ENCODE measurements at places on chromosomes 16 and 17.

GRCh38 chr17:8859027-8859803 lies 8.3 kb downstream of the PIK3R6 start:
- DNase-seq, result no peak

DNA sequence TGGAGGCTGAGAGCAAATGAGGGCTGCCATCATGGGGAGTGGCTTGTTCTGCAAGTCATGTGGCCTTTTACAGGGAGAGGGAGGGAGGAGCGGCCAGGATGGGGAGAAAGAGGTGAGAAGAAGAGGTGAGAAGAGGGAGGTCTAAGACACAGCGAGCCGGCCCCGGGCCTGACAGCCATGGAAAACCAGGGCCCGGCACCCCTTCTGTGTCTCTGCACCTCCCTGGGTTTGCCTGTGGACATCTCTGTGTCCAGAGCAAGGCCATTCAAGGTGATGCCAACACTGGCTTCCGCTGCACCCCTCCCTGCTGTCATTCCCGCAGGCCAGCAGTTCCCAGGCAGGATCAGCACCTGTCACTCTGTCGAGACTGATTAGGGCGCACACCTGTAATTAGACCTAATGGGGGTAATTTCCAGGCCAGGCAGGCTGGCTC lies 75.6 kb downstream of the MGAT5B start:
- DNase-seq, result no peak

GRCh38 chr17:19727501-19728078 lies 11.2 kb upstream of the SLC47A2 start:
- no peak for DNase-seq

GRCh38 chr16:88652762-88653063 lies 1.9 kb upstream of the CYBA start:
- no peak for DNase-seq

DNA sequence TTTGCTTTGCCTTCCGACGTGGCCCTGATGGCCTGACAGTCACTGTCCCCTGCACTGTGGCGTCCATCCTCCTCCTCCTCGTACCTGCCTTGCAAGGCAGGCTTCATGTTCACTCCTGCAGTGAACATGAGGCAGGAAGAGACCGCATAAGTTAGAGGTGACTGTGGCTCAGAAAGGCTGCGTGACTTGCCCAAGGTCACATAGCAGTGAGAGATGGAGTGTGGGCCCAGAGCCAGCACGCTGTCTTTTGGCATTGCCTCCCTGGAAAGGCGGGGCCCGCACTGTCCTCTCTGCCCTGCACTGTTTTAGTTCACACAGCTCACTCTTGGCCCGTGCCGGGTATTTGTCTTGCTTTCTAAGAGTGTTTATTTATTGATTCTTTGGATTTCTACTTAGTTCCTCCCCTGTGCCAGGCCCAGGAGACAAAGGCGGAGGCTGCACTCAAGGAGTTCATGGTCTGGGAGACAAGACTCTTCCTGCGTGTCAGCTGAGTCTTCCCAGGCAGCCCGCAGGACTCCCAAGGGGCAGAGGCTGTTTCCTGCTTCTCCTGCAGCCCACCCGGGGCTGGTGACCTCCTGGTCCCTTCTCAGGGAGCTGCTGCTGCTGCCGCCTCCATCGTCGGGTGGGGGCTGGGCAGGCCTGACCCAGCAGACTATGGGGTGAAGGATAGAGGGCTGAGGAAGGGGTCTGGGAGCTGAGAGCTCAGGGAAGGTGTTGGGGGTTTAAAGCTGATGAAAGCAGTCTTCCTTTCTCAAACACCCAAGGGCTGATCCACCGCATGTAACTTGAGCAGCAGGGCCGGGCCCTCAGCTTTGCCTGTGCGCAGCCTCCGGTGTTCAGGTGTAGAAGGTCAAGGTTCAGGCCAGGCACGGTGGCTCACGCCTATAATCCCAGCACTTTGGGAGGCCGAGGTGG lies 12.7 kb downstream of the CYGB start:
- no peak for DNase-seq

GRCh38 chr16:48369765-48370164 lies 15.4 kb downstream of the SIAH1 start:
- DNase-seq, result no peak

GRCh38 chr17:76083536-76084182 lies 4.7 kb downstream of the ZACN start:
- no peak for DNase-seq

All from kidney epithelial cell (primary cell).